ENCODE measurements at places on chromosomes 5 and 9.

DNA sequence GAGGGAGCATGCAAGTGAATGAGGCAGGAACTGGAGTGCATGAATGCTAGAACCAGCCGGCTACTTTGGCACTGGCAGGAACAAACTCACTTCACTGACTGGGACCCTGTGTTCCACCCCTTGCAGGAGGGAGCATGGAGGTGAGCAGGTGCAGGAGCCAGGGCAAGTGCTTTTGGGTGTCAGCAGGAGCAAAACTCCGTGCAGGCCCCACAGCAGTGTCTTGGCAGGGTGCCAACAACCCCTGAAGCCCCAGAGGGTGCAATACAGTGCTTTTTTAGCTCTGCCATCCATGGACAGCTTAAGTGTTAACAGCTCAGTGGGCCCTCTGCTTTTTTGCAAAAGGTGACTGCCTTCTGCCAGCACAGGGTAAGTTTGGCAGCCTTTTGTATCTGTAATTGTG, 245.8 kb upstream of the PCSK5 start:
- no peak for DNase-seq

- DNase-seq = no peak
These were observed 21.8 kb downstream of the QRFP start for GRCh38 chr9:130874783-130875182.

GRCh38 chr5:88839238-88839637, 43.7 kb downstream of the MEF2C start:
- no peak for DNase-seq

GRCh38 chr5:135600152-135600570, 21.4 kb upstream of the CXCL14 start:
- no peak for DNase-seq

DNA sequence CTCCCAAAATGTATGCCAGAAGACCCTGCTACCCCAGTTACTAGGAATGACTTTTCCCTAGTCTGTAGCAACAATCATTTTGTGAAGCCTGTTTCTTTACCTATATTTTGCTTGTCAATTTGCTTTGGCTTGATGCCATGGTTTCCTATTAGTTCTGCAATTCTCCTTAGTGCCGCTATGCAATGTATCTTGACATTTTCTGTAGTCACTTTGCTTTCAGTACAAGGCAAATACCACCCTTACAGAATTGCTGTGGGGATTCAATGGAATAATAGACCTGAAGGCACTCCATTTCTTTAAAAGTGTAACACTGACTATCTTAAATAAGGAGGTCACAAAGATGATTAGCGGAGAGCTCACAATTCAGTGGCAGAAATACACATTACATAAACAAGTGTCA, 291.1 kb downstream of the NR2F1-AS1 start:
- no peak for DNase-seq

DNA sequence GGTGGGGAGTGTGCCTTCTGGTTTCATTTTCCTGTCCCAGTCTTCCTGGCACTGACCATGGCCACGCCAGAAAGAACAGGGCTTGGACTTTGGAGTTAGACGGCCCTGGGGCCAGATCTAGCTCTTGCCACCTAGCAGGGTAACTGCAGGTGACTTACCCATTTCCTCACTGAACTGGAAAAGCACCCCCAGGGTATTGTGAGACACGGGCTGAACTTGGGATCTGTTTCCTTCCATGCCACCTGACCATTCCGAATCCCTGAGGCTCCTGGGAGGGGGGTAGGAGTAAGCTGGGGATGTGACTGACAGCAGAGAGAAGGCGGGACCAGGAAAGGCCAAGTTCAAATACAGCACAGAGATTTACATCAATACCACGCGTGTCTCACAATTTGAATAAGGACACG, 9.4 kb downstream of the HNRNPAB start:
- peak; percentile 56 for DNase-seq

DNA sequence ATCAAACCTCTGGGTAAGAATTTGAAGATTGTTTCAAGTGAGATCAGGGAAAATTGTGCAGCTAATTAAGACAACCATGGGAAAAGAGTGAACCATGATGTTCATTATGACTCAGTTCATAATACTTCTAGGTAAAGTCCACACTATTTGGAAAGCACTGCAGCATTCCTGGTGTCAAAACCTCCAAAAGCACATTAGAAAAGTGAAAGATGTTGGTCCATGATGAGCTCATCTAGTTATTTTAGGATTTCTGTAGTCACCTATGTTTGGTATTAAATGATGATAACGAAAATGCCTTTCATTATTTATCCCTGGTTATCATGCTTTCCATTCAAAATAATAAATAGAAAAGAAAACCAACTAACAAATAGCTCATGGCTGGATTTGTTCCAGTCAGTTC, 49.1 kb downstream of the PTCD2 start:
- no peak for DNase-seq

DNA sequence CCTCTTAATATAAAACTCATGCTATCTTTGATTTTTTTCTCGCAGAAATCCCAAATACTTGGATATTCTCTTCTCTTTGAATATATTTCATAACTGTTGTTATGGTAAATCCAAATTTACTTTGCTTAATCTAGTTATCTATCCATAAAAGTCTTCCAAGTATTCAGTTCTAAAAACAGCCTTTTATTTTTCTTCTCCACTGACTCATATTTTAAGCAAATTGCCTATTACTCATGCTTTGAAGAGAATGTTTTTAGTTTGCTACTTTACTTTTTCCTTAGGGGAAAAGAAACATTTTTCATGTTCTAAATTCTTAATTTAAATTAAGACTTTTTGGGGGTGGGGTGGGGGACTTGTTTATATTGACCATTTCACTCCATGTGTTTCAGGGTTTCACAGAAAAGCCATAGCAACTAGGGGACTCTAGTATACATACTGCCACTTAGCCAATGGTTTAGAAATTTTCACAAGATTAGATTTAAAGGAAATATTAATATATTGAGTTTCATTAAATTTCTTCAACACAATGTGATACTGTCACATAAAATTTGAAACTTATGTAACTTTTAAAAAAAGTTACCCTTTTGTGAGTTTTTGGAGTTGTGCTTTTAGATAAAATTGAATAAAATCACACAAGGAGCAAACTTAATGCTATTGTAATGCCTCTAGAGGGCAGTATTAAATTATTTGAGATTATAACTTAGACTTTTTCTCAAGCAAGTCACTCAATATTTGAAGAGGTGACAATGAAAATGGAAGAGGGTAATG, 545.8 kb upstream of the ARRDC3 start:
- no peak for DNase-seq

GRCh38 chr5:160097991-160098390, 21.3 kb downstream of the PWWP2A start:
- DNase-seq = no peak

GRCh38 chr5:638501-639252, 26.5 kb downstream of the CEP72 start:
- DNase-seq = no peak

- peak; percentile 91 for DNase-seq
These were observed 32.1 kb downstream of the TRMO start for GRCh38 chr9:97889941-97890887.

GRCh38 chr9:34362614-34363214, 14.0 kb downstream of the MYORG start:
- DNase-seq = no peak

DNA sequence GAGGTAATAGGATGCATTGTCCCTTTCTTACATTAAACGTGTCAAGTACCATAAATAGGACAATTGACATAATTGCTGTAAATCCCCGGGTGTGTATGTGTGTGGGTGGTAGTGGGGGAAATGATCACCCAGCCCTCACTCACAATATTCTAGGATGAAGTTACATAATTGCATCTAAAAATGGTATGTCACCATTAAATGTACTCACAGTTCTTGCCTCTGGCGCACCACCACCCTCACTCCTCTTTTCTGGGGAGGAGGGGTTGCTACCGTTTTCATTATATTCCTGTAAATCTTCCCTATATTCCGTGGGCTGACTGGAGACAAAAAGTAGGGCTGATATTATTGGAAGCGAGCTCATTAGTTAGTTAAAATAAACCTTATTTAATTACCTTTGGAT, 563.8 kb downstream of the TLR4 start:
- no peak for DNase-seq

- no peak for DNase-seq
These were observed 14.4 kb downstream of the PTTG1 start for GRCh38 chr5:160436017-160436416.

DNA sequence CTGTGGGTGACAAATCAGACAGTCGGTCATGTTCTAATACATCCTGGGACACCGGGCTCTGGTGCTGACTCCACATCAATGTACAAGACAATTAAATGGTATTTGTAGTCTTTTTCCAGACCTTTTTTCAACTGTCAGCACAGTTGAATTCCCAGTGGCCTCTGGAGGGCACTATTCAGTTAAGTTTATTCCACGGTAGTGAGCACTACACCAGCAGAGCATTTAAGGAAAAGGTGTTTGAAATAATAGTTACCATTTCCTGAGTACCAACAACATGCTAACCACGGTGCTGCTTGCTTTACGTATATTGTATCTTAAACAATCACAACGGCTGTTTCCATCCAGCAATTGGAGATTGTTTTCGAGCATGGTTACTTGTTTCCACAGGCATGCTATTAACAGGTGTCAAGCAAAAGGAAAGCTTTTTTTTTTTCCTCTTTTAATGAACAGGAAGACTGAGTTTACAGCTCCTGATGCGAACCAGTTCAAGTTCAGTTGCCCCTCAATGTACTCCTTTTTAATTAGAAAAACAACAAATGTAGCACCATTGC, 186.7 kb downstream of the PDZD2 start:
- DNase-seq = peak; percentile 83

GRCh38 chr5:181087309-181087708, 43.7 kb downstream of the OR2V1 start:
- peak; percentile 38 for DNase-seq

DNA sequence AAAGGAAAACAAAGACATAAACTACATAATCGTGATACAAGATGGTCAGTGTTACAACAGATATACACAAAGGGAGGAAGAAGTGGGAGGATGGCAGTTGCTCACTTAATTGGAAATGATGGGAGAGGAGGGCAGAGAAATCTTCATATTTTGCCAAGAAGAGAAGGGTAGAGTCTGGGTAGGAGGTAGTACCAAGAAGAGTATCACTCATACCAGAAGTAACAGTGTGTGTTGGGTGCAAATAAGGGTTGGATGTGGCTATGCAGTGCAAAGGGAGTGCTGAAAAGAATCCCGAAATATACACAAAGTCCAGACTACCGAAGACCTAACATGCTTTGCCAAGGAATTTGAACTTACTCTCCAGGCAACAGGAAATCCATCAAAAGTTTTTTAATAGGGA, 41.0 kb downstream of the ERMP1 start:
- no peak for DNase-seq

DNA sequence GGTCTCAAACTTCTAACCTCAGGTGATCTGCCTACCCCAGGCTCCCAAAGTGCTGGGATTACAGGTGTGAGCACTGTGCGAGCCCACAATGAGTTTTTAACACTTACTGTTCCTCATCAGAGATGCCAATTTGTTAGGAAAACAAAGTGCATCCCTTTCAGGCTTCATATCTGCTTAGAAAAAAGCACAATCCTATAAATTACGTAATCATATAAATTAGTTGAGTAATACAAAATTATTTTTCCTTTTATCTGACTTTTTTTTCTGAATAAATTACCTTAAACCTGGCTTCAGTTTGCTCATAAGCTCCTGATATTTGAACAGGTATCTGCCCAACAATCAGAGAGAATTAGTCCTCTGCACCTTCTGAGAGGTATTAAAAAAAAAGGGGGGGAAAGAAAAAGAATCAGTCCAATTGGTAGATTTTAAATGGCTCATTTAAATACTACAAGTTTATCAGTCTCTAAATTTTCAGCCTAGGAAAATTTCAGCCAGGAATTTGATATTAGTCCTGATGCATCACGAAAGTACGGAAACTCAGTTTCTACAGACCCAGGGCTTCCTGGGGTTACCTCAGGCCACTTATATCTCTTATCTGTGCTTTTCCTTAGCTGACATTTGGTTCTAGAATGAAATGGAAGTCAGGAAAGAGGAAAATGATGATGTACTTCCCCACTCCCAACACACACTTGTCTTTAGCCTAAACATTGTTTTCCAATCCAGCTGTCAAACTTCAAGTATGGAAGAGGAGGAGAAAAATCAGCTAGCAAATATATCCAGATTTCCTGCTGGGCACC, 26.8 kb downstream of the ITGA1 start:
- no peak for DNase-seq

- DNase-seq = no peak
These were observed 135.8 kb upstream of the SNX2 start for GRCh38 chr5:122639033-122639432.

DNA sequence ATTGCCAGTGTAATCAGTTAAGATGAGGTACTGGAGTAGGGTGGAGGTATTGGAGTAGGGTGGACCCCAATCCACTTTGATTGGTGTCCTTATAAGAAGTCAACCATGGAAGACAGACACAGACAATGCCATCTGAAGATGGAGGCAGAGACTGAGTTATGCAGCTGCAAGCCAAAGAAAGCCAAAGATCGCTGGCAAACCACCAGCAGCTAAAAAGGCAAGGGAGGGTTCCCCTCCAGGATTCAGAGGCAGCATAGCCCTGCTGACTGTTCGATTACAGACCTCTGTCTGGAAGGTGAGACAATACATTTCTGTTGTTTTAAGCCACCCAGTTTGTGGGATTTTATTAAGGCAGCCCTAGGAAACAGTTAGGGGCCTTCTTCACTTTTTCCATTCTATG, 30.5 kb upstream of the CKMT2 start:
- no peak for DNase-seq

DNA sequence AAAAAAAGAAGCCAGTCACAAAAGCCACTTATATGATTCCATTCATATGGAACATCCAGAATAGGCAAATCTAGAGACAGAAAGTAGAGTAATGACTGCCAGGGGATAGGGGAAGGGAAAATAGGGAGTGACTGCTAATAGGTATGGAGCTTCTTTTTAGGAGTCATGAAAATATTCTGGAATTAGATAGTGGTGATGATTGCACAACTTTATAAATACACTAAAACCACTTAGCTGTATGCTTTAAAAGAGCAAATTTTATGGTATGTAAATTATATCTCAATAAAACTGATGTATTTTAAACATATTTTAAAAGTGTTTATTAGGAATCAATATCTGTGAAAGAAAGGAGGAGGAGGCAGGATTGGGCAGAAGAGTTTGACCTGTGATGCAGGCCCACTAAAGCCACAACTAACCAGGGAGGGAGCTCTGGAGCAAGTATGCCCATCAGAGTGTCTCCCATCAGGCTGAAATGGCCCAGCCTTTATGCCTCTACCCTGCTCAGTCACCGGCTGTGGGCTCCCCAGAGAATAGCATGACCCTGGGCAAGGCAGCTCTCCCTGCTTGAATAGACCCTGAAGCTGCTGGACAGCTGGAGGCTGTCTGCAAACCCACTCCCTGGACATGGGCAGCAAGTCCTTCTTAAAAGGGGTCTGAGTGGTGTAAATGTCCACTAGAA, 96.0 kb upstream of the SLC44A1 start:
- DNase-seq = no peak

DNA sequence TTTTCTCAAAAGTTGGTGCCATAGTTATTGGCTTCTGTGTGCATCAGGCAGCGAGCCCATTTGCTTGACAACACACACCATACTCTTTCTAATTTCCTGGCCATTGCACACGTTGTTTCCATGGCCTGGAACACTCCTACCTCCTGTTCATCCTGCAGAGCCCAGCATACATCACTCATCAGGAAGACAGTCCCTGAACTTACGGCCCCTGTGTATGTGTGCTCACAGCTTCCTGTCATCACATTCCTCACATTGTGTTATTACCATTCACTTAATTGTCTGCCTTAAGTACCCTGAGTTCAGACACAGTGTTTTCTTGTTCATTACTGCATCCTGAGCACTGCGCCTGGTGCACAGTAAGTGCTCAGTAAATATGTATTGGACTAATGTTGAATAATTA, 355.9 kb downstream of the PRELID2 start:
- no peak for DNase-seq

- peak; percentile 94 for DNase-seq
These were observed at the start of gene RGMB for GRCh38 chr5:98773464-98774191. RGMB (plus strand) TSS chr5:98773663; CDS start chr5:98774071, 408 bp downstream.

- DNase-seq = peak; percentile 58
These were observed 1.4 kb upstream of the SPATA6L start for GRCh38 chr9:4667681-4668080.

Data from activated CD4-positive, alpha-beta T cell treated with anti-CD3 and anti-CD28 coated beads, Interleukin-2, amount 10 ng/mL, durations not matched to agents 24 days and 14 days (primary cell).